Stimulated activated naive CD8-positive, alpha-beta T cell treated with anti-CD3 and anti-CD28 coated beads, Interleukin-15, Interleukin-2, amounts not matched to agents 100 U/mL and 50 U/mL, for 24 hours (primary cell): ENCODE measurements at places on chromosomes 7 and 10.

- no peak for DNase-seq
Measured at GRCh38 chr7:100818366-100818765, 9.0 kb downstream of the EPHB4 start.

DNA sequence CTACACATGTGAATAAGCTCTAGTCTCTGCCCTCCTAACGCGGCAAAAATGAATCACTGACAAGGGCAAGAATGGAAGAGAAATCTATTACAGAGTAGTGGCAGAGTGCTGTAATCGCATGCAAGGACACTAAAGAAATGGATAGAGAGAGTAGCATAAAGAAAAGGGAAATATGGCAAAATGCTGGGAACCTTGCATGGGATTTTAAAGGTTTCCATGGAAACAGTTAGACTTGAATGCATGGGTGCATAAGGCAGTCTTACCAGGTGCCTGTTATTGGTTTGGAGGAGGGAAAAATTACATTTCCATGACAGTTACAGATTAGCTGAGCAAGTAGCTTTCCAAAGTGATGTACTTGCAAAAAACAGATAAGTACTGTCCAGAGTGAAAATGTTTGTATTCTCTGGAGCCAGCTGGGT lies 233.4 kb downstream of the PTN start:
- no peak for DNase-seq

DNA sequence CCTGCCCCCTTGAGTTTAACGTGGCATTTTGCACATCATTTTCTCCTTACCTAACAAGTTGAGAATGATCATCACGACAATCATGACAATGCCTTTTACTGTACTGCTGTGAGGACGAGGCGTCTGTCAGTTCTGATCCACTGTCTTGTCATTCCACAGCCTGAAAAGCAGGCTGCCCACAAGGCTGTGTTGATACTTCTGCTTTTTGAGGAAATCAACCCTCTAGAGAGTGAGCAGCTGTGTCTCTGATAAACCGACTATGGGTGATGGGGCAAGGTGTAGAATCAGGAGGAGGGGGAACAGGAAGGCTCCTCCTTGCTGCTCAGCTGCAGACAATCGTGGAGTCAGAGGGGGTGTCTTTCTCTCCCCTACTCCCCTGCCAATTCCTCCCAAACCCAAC lies 30.6 kb upstream of the C10orf120 start:
- DNase-seq, result no peak

- no peak for DNase-seq
Measured at GRCh38 chr10:98676895-98677294, 230.2 kb upstream of the HPS1 start.
